Stimulated activated CD8-positive, alpha-beta memory T cell treated with anti-CD3 and anti-CD28 coated beads, Interleukin-12 subunit alpha, Interleukin-12 subunit beta, amount 100 ng/mL, for 1 hour (primary cell): ENCODE measurements at places on chromosomes 11 and 22.

DNA sequence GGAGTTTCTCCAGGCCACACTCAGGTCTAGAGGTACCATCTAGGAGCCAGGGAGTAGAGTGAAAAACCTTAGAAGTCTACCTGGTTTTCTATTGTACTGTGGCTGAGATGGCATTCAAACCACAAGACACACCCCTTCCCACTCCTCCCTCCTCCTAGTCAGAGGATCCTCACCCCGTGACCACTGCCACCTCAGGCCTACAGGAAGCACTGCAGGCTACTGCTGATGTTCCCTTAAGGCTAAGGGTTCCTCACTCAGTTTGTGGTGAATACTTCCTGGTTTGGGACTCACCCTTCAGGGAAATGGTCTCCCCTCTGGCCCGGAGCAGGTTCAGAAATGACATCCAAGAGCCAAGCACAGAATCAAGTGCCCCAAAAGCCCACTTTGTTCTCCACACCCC lies 1293.9 kb downstream of the JRKL start:
- DNase-seq = no peak

- no peak for DNase-seq
Measured at GRCh38 chr11:46050003-46050461, 71.2 kb downstream of the PHF21A start.

DNA sequence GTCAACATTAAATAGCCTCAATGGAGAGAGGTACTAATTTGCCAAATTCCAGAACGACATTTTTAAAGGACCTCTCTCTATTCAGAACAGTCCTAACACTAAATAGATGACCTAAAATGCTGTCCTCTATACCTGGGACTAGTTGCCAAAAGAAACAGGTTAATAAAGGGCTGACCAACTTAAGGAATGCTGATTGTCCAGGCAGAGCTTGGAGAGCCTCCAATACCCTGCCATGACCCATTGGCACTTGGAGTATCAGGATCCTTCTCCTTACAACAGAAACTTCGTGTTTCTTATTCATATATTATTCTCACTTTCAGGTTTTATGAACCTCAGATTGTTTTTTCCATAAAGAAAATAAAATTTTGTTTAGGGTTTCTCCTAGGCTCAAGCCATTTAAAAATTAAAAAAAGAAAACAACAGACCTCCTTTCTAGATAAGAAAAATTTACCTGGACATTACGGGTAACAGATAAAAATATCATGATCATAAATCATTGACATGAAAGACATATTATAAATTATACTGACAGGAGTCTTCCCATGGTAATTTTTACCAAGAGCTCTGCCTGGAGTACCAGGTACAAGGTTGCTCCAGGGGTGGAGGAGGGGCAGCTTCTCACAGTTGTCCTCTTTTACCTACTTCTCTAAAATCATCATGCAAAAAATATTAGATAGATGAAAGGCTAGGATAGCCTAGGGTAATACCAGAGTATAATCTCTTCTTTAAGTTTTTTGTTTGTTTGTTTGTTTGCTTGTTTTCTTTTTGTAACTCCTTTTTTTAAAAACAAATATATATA lies 2.0 kb downstream of the LRRC4C start:
- DNase-seq = no peak

DNA sequence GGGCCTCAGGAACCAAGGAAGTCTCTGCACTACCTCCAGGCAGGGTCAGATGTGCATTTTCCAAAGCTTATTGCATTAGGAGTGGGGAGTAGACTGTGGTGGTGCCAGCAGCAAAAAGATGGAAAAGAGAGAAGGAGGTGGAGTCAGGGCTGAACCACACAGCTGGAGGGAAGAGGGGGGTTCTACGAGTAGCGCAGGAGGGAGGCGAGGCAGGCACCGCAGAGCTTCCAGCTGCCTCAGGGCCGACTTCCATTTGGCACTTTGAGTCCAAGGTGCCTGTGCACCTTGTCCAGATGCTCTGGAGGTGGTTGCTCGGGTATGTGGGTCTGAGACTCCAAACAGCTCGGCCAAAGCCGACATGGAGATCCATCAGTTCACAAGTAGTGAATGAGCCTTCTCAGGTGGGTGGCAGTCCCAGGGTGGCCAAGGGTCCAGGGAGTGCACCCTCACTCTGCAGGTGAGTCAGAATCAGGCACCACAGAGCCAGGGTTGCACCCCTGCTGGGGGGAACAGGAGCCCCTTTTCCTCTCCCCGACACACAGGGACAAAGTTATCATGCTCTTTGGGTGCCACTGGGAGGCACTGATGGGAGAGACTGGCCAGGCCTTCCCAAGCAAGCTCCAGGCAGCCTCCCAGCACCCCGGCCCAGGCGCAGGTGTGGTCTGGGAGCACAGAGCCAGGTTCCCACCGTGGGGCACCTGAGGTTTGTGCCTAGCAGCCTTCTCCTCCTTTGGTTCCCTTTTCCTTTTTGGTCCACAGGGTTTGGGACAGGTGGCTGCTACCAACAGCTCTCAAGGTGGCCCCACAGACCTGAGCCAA lies 30.2 kb downstream of the GGT5 start:
- no peak for DNase-seq

DNA sequence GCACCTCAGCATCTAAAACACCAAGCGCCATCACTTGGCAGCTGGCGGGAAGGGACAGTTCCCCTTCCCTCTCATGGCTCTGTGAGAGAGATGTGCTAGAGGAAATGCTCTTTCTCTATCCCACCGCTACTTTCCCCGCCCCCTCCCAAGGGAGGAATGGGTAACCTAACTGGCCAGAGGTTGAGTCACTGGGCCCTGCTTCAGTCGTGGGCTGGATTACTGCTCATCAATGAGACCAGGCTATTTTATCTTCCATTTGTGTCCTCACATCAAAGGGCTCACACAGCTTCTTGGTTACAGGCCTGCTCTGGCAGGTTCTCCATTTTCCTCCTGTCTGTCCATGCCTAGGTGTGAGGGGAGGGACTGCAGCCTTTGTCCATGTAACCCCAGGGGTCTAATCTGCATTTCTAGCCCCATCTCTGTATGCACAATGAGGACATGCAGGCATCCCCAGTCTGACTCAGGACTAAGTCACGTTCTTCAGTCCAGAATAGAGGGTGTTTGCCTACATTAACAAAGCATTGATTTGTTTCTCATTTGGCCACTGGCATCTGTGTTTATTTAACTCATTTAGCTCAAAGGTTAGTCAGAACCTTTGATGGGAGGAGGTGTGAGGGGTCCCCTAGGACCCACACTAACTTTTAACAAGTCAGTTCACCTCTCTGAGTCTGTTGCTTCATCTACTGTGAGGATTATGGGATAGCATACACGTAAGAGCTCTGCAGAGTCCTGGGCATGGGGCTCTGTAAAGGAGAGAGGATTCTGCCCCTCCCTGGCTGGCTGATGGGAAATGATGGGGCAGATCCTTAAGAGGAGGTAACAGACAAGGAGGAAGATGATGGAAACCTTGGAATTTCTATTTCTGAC lies 99.1 kb downstream of the XRRA1 start:
- no peak for DNase-seq

- DNase-seq = no peak
Measured at GRCh38 chr11:83235825-83236224, 42.3 kb downstream of the ANKRD42 start.

DNA sequence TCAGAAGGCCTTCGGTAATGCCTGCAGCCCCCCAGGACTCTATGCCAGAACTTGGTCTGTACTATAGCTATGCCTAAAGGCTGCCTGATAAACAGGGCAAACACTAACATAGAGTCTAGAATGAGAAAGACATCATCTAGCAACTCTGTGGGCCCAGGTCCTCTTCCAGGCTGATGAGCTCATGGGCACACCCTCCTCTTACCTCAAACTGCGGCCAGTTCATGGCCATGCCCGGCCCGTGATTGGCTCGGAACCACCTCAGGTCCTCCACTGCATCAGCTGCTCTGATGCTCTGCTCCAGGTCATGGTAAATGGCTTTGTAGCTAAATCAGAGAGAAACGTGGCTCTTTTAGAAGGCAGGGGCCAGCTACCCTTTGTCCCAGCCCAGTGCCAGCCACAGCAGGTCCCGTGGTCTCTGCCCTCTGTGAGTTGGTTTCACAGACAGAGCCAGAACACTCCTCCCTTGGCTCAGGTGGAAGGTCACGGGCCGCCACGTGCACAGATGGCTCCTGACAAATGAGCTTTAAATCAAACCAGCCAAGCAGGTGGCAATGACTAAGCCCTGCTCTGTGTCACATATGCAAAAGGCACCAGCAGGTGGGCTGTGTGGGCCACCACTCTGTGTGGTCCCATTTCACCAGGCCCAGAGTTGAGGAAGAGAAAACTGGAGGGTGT lies 25.0 kb upstream of the ARFGAP3 start:
- no peak for DNase-seq

GRCh38 chr11:398826-399225 lies 4.8 kb downstream of the PKP3 start:
- DNase-seq = no peak

DNA sequence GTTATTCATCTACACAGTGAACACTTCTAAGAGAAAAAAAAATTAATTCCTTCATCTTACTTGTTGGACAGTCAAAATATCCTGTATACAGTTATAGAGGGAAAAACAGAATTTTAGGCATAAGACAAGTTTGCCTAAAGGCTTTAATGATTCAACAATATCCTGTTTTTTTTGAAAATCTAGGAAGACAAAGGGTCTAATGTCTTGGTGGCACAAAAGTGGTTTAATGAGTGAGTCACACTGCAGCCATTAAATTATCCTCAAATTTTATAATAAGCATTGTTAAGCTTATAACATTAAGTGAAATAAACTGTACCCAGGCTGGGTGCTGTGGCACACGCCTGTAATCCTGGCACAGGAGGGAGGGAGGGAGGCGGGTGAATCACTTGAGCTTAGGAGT lies 72.9 kb downstream of the GAB2 start:
- DNase-seq = no peak

DNA sequence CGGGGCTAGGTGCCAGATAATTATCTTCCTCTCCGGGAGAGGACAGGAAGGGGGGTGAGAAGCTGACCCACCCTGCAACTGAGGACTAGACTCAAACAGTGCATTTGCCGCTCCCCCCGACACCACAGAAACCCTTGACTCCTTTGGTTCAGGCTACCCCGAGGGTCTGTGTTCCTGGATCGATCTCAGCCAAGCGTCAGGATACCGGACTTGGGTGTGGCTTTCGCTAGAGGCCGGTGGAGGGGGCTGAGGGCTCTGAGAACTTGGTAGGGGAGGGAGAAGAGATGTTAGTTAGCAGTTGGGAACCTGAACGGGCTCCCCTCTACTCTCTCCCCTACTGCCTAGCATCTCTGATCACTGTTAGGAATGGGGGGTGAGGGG lies 840 bp downstream of the SEZ6L start:
- DNase-seq = no peak
